ENCODE measurements at places on chromosomes 7 and 10.
A peak's percentile ranks its signal among the peaks of the same experiment; 100 is the strongest.

- peak; percentile 3 for DNase-seq
Measured at GRCh38 chr10:43058716-43059335, 18.0 kb upstream of the RET start.

- peak; percentile 14 for DNase-seq
Measured at GRCh38 chr10:132506711-132507408, 30.7 kb upstream of the INPP5A start.

GRCh38 chr7:30162622-30163124, 27.9 kb downstream of the MTURN start:
- DNase-seq: no peak

GRCh38 chr7:25388681-25389080, 160.4 kb upstream of the NPVF start:
- DNase-seq: no peak

DNA sequence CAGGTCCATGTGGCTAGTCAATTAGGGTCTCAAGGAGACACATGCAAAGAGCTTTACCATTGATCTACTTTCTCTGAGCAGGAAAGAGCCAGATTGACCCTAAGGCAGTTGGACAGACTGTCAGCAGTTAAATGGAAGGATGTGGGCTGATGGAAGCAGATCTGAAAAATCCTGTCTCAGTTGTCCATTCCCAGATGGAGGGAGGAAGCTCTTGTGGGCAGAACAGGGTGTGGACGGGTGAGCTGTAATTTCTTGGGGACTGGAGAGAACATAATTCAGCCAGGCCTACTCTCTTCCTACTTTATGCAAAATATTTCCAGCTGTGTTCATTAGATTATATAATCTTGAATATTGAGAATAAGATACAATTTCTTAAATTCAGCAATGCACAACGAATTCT, 163.6 kb downstream of the GNAT3 start:
- DNase-seq: no peak

- no peak for DNase-seq
Measured at GRCh38 chr10:106714734-106715555, 449.6 kb downstream of the SORCS1 start.

DNA sequence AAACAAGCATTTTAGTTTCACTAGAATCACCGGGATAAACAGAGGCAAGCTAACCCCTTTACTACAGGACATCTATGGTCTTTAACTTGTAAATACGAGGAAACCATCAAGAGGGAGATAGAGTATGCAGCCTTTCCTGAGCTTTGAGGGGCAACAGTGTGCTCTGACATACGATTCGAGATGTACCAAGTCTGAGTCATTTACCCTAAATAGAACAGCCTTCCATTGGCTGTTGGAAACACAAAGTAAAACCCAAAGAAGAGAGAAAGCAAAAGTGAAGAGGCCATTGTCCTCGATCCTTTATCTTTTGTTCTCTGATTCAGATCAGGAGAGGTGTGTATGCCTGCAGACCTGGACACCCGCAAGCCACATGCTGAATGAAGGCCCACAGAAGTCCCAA, 289.5 kb downstream of the KCNMA1 start:
- DNase-seq: no peak

- DNase-seq: no peak
Measured at GRCh38 chr7:49845626-49846025, 72.2 kb downstream of the VWC2 start.

- no peak for DNase-seq
Measured at GRCh38 chr7:93736668-93737369, 153.7 kb downstream of the TFPI2 start.

GRCh38 chr10:58826694-58827093, 314.0 kb downstream of the BICC1 start:
- no peak for DNase-seq

- no peak for DNase-seq
Measured at GRCh38 chr10:98646998-98647917, 200.5 kb upstream of the HPS1 start.

- no peak for DNase-seq
Measured at GRCh38 chr7:154696556-154696955, 306.4 kb downstream of the PAXIP1 start.

DNA sequence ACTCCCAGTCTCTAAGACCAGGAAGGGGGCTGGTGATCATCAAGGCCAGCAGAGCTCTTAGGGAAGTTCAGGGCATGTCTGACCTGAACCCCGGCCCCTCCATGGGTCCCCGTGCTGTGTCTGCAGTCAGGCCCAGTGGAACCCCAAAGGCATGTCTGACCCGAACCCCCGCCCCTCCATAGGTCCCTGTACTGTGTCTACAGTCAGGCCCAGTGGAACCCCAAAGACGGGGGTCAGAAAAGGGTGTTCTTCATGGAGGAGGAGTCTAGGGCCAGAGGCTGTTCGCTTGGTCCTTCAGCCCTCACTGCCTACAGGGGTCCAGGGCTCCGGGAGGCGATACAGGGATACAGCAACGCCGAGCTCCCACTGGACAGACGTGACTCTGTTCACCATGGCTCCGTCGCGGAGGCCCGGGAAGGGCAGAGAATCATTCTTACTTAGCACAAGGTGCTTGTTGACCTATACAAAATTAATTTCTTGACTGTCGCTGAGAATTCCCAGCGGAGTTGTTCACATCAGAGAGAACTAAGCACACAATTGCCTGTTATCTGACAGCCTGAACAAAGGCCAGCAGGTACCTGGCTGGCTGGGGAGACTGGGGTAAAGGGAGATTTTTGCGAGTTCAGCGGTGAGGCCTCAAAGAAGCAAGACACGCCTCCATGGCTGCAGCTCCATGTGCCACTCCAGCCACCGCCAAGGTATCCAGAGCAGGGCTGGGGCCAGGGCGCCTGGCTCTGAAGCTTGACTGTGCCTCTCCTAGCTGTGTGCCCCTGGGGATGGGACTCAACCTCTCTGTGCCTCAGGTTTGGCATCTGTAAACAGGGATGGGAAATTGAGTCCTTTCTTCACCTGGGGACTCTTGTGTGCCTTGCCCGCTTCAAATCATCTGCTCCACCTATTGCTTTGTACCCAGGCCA, 26.8 kb downstream of the EN2 start:
- no peak for DNase-seq

GRCh38 chr7:39294022-39294421, 272.2 kb upstream of the YAE1 start:
- DNase-seq: no peak

DNA sequence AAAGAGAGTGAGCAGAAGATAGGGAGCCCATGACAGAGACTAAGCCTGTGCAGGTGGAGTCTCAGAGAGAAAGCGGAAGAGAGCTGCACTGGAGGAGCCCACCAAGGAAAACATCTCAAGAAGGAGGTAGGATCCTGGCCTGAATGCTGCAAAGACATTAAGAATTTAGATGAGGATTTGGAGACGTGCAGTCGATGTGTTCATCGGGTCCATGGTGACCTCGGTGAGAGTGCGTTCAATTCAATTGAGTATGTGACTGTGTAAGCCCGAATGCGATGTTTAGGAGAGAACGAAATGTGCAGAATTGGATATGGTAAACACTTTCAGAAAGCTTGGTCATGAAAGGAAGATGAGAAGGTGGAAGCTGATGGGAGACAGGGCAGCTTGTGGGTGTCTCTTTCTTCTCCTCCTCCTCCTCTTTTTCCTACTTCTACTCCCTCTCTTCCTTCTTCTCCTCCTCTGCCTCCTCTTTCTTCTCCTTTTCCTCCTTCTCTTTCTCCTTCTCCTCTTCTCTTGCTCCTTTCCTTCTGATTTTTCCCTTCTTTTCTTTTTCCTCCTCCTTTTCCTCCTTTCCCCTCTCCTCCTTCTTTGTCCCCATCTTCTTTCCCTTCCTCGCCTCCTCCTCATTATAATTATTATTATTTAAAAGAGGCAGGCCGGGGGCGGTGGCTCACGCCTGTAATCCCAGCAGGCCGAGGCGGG, 276.0 kb downstream of the RPS24 start:
- no peak for DNase-seq

DNA sequence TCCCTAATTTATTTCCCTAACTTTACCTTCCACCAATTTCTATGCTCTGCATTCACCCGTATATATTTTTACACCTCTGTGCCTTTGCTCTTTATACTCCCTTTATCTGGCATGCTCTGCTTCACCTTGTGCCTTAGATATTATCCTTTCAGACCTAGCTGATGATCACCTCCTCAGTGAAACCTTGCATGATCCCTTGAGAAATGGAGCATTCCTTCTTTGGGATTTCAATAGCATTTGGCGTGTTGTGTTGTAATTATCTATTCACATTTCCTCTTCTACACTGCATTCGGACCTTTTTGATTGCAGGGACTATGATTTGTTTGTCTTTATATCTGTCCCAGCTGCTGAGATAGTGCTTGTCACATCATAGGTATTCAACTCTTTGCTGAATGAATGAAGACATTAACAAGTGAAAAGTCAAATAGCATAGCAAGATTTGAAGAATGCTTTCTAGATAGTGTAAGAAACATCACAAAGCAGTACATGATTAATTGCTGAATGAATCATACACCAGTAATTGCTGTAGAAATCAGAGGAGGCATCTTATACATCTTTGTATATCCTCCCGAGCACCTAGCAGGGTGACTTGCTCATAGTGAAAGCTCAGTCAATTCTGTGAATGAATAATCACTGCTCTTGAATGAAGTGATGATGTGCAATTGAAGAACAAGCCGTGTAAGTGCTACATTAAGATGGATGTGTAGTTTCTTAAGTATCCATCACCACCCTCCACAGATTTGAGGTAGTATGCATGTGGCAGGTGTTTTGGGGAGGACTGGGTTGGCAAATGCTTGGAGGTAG, 2.0 kb upstream of the TM9SF3 start:
- DNase-seq: no peak

All from CD4-positive, alpha-beta T cell treated with Interleukin-15 for 1 hour (primary cell).